ENCODE measurements at places on chromosomes 16 and 17.

GRCh38 chr16:85335584-85336491 lies 223.6 kb upstream of the CIBAR2 start:
- no peak for DNase-seq

- peak; percentile 54 for DNase-seq
These were observed 3.5 kb upstream of the ARMC5 start for GRCh38 chr16:31455601-31456314.

GRCh38 chr17:62919388-62919787 lies 46.6 kb upstream of the TANC2 start:
- no peak for DNase-seq

DNA sequence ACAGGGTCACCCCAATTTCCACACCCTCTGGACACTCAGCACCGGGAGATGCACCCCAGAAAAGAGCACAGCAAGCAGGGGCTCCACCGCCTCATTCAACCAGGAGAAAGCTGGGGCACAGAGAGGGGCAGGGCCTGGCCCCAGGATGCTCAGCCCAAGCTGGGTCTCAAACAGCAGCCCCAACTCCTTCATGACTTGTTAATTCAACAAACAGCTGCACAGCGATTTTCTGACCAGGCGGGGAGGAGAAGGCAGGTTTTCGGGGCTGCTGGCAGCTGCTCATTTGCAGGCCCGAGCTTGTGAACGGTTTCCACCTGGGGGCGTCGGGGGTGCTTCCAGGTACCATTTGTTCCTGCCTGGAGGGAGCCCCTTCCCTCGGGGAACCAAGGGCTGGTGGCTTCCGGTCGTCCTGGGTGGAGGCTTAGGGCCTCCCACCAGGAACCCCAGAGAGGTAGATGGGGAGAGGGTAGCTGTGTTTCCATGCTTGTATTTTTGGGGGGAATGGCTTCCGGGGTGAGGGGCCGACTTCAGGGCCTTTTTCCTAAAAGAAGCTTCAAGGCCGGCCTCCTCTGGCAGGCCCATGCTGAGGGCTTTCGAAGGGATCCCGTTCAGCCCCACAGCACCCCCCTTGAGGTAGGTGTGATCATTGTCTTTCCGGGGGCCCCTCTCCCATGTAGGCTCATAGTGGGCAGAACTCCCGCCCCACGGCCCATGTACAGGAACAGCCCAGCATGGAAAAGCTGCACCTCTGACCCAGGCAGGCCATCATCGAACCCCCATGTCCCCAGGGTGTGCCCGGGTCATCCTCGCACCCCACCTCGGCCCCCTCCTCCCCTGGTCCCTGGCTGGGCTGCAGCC lies 191.6 kb upstream of the GSE1 start:
- DNase-seq, result no peak

DNA sequence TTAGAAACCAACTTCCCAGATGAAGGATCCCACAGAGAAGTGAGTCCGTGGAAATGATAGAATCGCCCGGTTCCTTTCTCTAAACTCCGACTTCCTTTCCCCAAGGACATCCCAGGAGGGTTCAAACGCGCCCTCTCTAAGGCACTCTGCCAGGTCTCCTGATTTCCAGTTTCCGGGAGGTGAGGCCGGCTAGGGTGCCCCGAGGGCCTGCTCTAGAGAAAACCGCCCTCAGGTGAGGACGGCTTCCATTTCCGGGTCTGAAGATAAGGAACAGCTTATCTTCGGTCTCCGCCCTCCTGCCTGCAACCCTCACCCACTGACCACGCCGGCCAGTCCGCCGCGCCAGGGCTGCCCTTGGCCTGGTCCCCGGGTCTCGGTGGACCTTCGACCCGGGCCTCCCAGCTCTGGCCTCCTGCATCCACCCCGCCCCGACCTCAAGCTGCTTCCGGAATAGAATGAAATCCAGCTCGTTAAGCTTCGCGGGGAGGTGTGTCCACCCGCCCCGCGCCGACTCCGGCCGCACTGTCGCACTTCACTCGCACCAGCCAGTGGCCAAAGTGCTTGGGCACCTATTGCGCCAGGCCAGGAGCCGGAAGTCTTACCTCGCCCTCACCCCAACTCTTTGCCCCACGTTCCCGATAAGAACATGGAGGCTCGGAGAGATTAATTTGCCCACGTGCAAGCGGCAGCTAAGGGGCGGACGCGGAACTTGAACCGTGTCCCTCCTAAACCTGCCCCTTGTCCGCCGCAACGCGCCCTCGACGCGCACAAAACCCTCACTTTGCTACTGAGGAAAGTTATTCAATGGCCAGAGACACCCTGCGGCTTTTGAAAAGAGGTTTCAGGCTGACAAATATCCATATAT lies 836 bp upstream of the MMP15 start:
- no peak for DNase-seq

- no peak for DNase-seq
These were observed 98.6 kb downstream of the CDH8 start for GRCh38 chr16:61937646-61938045.

GRCh38 chr17:61413661-61414126 lies 14.1 kb downstream of the TBX2 start:
- DNase-seq, result no peak

DNA sequence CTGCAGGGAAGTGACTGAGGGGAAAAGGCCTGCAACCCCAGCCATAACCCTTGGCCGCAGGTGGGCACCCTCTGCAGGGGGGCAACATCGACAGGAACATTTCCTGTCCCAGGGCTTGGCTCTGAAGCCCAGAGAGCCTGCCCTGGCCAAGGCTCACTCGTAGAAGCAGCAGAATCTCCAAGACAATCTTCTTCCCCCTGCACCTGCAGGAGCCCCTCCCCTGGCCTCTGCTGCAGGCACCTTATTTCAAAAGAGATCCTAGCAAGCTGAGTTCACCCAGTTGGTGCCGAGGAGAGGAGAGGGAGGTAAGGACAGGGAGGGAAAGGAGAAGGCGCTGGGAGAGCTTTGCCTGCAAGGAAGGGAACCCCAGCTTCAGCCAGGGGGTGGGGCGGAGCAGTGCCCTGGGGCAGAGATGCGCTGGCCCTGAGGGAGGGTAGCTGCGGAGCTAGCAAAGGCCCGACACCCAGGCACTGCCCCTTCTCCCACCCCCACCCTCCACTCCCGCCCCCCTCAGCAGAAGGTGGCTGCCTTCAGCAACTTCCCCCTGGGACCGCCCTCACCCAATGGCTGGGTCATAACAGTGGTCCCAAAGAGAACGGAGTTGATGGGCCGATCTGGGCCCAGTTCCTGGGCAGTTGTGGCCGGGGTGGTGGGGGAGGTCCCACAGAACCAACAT lies 104.3 kb upstream of the TNRC6C start:
- DNase-seq, result no peak

DNA sequence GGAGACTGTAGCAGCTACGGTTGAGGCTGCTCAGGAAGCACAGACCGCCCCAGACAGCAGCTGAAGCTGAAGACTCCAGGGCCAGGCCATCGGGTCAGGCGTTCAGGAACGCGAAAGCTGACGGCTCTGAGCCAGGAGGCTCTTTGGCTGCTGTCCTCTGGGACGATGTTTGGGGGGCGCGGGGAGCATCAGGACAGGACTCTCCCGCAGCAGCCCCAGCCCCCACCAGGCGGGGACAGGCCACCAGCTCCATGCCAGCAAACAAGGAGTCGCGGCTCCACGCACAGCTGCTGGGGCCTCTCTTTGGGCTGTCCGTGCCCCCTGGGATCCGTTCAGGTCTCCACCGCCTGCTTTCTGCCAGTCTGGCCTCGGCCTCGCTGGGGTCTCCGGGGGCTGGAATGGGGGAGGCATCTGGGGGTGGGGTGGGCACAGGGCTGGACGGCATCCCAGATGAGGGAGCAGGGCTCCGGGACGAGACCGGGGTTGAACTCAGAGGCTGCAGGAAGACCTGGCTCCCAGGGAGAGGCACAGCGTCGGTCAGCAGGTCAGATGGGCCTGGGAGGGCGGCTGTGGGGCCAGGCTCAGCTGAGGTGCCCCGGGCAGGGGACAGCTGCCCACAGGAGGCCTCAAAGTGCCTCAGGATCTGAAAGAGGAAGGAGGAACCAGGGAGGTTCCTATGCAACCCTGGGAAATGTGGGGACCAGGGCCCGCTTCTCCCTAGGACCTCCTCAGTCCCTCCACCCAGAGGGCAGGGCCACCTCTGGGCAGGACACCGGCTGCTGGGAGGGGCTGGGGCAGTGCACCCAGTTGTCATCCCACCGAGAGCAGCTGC lies 6.3 kb upstream of the CEP131 start:
- no peak for DNase-seq

DNA sequence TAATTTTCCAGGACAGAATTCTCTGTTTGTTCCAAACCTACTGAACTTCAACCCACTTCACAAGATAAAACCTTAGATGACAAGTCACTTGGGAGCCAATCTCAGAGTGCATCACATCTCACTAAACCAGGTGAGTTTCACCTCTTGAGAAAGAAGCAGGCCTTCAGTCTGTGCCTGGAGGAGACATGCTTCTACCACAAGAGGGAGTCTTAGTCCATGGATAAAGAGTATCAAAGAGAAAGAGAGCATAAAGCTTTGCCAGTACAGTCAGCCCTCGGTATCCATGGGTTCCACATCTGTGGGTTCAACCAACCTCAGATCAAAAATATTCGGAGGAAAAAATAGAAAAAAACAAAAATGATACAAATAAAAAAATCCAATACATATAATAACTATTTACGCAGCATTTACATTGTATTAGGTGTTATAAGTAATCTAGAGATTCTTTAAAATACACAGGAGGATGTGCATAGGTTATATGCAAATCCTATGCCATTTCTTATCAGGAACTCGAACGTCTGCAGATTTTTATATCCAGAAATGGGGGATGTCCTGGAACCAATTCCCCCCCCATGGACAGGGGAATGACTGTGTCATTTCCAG lies 37.7 kb downstream of the DUSP14 start:
- DNase-seq, result no peak

DNA sequence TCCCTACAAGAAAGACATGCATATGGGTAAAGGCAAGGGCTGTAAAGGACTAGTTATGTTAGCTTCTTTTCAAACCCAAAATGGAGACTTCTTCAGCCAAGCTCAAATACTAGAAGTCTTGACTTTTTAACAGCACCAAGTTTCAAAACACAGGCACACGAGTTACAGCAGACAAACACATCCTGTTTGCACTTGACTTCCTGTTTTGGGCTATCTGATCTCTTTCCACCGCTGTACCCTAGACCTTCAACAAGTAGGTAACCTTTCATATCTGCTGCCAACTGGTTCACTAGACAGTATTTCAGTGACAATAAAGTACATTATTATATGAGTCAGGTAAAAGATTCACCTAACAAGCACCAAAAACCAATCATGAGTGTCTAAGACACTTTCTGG lies 12.3 kb downstream of the RFFL start:
- no peak for DNase-seq

DNA sequence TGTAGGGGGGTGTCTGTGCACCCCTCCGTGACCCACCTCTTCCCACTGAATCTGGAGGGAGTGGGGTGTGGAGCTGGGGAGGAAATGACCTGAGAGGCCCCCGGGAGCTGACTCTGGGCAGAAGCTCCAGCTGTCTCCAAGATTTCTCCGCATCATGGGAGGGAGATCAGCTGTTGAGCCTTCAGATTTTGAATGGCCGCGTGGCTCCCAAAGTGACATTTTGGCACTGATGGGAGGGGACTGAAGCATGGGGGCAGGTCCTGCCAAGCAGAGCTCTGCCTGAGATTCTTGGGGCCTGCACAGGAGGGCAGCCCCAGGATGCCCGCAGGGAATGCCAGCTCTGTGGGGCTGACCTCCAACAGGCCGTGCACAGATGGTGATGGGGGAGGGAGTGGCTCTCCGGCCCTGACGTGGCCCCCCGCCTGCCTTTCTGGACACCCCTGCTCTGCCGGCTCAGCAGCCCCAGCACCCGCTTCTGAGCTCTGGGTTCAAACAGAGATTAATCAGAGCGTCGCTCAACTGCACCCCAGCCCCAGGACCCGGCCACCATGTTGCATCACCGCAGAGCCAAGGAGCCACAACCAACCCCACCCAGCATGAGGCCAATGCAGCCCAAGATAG lies 25.3 kb upstream of the UBE2I start:
- DNase-seq, result no peak

DNA sequence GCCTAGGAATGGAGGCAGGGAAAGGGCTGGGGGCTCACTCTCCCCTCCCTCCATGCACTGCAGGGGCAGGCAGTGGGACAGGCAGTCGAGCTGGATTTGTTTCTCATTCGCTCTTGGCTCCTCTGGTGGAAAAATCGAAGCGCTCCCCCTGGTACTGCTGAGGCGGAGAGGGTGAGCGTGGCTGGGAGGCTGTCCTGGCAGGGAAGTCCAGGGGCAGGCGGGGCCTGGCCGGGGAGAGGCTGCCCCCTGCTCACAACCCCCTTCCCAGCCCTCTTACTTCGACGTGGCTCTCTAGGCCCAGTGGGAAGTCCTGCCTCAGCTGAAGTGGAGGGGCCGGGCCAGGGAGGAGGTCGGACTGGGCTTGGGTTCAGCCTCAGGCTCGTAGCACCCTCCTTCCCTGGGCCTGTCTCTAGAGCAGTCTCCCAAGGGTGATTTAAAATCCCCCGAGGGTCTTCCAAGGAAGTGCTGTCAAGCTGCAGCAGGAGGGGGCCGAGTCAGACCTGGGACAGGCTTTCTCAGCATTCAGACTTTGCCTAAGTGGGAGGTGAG lies 16.5 kb upstream of the TMEM92 start:
- DNase-seq, result peak; percentile 42

- DNase-seq, result no peak
These were observed 55.4 kb downstream of the TMEM186 start for GRCh38 chr16:8742068-8742467.

- no peak for DNase-seq
These were observed 54.0 kb upstream of the ZNF750 start for GRCh38 chr17:82893779-82894178.

DNA sequence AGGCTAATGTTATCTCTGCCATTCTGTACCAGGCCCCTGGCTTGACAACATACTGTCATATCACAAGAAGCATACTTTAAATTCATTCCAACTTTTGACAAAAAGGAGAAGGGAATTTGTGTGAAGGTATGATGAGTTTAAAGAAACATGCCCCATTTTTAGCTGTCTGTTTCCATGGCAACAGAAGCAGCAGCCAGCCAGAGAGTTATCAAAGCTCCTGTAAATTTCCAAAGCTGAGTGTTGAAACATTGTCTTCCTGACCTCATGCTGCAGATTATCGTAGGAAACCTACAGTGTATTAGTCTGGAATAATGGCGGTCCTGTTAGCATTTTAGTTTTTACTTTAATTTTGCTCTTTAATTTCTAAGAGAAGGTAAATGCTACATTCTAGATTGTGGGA lies 124.9 kb downstream of the MRTFB start:
- DNase-seq, result no peak

DNA sequence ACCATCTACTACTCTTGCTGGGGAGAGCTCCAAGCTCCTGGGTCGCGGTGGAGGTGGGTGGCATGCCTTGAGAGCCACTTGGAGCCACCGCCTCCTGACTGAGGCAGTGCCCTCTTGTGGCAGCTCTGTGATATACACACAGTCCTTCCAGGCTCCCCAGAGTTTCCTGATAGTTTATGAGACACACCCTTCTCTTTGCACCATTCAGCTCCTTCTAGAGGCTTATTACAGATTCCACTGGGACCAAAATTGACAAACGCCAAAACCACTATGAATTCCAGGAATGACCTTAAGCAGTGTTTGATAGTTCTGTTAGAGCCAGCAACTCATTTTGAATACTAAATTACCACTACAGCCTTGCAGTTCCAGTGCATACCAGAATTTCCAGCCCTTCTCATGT lies 170.1 kb upstream of the CDH13 start:
- DNase-seq, result peak; percentile 40

All from tibial artery (tissue), 4 donors.